ENCODE measurements at places on chromosomes 4 and X.

GRCh38 chr4:86272669-86273068 lies 87.2 kb downstream of the MAPK10 start:
- DNase-seq: no peak

GRCh38 chr4:135934026-135934425 lies 1598.3 kb downstream of the PCDH18 start:
- DNase-seq: no peak

DNA sequence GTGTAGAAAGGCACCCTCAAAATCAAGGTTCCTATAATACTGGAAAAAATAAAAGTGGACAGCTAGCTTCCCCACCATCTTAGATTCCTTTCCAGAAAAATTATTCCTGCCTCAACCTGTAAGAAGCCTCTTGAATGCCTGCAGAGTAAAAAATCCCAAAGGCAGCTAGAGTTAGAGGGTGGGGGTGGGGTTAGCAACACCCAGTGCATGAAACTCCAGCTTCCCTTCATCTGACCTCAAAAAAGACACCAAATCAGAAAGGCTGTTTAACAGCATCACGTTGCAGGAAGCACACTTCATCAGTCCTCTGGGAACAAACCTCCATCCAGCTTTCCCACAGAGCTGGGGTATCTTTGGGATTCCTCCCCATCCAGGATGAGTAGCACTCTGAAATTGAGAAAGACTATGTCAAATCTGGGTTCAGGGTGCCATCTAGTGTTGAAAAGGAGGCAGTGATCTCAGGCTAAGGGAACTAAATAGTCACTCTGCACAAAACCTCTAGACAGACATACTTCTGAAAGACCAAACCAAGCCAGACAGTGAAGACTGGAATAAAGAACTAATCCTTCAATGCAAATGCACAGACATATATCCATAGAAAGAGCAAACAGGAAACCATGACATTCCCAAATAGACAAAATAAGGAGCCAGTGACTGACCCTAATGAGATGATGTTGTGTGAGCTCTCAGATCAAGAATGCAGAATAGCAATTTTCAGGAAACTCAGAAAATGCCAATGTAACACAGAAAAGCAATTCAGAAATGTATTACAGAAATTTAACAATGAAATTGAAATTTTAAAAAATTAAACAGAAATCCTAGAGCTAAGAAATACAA lies 97.9 kb downstream of the ARHGEF9 start:
- DNase-seq: no peak

- DNase-seq: no peak
Observed at GRCh38 chrX:54178100-54178940, 4.7 kb downstream of the FAM120C start.

GRCh38 chr4:38832206-38832605 lies 24.4 kb downstream of the TLR6 start:
- no peak for DNase-seq

DNA sequence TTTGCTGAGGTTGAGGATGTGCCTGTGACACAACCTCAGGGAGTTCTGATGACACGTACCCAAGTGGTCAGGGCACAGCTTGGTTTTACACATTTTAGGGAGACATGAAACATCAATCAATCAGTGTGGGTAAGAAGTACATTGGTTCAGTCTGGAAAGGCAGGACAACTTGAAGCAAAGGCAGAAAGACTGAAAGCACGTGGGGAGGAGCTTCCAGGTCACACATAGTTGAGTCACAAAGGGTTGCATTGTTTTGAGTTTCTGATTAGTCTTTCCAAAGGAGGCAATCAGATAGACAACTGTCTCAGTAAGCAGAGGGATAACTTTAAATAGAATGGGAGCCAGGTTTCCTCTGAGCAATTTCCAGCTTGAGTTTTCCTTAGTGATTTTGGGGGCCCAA lies 1910.0 kb upstream of the AGA start:
- no peak for DNase-seq

- DNase-seq: no peak
Observed at GRCh38 chrX:13088156-13088487, 43.7 kb upstream of the FAM9C start.

DNA sequence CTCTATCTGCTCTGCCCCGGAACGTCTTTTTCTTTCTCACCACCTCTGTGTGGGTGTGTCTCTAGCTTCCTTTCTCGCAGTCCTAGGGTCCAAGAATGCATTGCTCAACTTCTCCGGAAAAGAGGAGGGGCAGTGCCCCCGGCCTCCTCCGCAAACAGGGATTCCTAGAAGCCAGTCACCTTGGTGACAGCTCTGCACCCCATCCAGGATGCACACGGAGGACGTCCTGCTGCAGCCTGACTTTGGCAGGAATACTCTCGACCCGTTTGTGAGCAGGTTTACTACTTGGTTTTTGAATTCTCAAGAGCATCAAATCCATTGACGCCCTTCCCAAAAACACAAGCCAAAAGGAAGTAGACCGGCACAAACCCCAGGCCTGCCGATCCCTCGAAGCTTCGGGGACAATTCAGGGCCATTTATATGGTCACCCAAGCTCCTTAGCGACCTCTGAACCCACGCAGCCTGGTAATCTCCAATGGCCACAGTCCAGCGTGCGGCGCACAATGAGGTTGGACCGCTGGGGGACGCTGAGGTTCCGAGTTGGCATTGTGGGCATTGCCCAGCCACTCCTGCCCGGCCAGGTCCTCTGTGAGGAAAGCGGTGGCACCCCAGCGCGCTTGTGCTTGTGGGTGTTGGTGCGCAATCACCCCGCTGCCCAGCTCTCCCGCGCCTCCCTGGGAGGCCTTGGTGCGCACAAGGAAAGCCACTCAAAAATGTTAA lies 9.8 kb downstream of the NKX3-2 start:
- no peak for DNase-seq

- no peak for DNase-seq
Observed at GRCh38 chr4:25258980-25259578, 25.2 kb downstream of the PI4K2B start.

- DNase-seq: no peak
Observed at GRCh38 chrX:110060846-110061537, 58.1 kb downstream of the TMEM164 start.

DNA sequence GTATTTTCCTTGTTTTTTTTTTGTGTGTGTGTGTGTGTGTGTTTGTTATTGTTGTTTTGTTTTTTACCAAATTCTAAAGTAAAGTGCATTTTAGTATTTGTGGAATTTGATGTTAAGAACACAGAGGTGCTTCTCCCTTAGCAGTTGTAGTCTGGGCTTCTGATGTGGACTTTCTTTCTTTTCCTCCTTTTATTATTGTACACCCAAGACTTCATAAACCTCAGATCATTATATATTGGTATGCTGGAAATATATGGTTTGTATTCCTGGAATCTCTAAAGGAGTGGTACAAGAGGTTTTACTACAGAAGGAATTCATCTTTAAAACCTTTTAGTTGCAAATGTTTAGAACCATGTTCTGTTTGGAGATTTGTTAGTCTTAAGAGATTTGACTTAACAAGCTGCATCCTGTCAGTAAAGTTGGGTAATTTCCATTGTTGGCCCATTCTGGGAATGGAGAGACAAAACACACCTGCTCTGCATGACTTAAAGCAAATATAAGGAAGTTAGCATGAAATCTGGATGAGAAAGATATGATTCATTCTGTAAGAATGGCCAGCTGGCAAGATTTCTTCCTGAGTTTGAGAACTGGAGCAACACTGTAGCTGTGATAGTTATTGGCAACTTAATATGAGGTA lies 64.0 kb downstream of the SMAD1 start:
- no peak for DNase-seq

DNA sequence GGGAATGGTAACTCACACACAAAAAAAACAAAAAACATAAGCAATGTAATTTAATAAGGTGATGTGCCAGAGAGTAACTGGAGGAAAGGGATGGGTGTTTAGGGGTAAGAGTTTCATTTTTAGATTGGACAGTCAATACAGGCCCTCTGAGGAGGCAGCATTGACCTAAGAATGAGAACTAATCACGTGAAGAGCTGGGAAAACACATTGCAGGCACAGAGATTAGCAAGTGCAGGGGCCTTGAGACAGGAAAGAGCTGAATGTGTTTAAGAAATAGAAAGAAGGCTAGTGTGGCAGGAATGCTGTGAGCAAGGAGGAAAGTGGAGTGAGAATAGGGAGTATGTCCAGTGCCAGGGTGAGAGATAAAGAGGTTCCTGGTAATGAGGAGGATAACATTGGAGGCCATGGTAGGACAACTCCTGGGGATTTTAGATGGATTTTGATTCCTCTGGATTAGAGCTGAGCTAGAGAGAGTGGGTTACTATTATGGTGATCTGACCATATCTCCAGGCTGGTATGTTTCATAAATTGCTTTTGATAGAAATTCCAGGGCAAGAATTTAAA lies 17.6 kb downstream of the PDLIM5 start:
- no peak for DNase-seq

- no peak for DNase-seq
Observed at GRCh38 chrX:131058136-131058868, at the start of gene ARHGAP36. Gene ARHGAP36, plus strand, starts transcription at chrX:131058346. Its CDS starts 23,320 bp downstream, at chrX:131081666.

- no peak for DNase-seq
Observed at GRCh38 chrX:9267415-9267814, 197.4 kb upstream of the TBL1X start.

GRCh38 chr4:114547340-114548134 lies 51.1 kb upstream of the UGT8 start:
- no peak for DNase-seq
